ENCODE measurements at places on chromosomes 4 and X.
A peak's percentile ranks its signal among the peaks of the same experiment; 100 is the strongest.

- peak; percentile 7 for DNase-seq
These were observed 35.3 kb upstream of the DCX start for GRCh38 chrX:111447298-111447697.

GRCh38 chr4:47519239-47519883 lies 34.3 kb downstream of the ATP10D start:
- DNase-seq: no peak

DNA sequence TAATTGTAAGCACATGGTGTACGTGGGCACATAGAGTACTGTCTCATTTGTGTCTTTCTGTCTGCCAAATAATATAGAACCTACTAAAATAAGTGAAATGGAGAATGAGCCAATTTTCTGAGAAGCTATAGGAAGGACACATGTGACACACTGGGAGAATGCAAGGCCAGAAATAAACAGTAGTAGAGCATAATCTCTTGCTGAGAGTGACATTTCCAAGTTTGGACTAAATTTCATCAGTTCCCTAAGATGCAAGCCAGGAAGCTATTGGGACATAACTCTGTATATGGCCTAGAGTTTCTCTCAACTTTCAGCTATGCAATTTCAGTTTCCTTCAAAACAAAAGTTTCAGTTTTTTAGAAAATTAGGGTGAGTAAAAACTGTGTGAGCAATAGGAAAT lies 638.7 kb downstream of the PCDH18 start:
- DNase-seq: no peak

GRCh38 chr4:38889143-38889542 lies 21.5 kb downstream of the FAM114A1 start:
- no peak for DNase-seq

GRCh38 chrX:46294234-46294633 lies 251.0 kb downstream of the ZNF674 start:
- no peak for DNase-seq

- no peak for DNase-seq
These were observed 12.2 kb upstream of the AMOT start for GRCh38 chrX:112852851-112853250.

DNA sequence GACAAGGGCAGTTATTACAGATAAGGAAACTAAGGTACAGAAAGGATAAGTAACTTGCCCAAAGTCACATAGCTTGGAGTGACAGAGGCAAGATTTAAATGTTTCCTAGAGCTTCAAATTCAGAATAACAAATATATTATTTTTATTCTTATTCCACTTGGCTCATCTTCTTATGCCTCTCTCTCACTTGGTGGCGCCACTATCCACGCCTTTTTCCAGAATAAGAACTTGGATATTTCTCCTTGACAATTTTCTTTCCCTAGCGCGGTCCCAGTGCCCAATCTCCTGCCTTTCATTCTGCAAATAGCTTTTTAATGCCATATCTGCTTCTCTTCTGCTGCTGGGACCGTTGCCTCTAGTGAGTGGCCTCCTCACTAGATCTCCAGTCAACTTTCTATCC lies 78.5 kb downstream of the MSN start:
- no peak for DNase-seq

- DNase-seq: peak; percentile 50
These were observed at the start of gene BEX5 for GRCh38 chrX:102155806-102156179. BEX5 (minus strand) TSS chrX:102155977; CDS start chrX:102154265, 1,712 bp downstream.

DNA sequence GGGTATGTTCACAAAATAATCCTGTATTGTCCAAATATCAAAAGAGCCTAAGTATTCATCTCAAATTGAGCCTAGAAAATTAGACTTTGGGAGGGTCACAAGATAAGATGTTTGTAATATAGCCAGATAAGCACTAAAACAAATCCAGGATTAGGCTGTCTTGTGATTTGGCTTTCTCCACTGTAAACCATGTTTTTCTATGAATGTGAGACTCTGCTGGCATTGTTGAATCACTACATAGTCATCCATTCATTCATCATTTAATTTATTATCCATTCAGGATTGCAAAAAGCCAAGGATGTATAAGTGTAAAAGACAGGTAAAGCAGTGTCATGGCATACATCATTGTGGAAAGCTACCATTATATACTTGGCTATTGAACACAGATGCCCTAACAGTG lies 148.0 kb downstream of the GRID2 start:
- DNase-seq: no peak

- no peak for DNase-seq
These were observed 9.2 kb downstream of the NKX3-2 start for GRCh38 chr4:13535118-13535517.

- DNase-seq: no peak
These were observed 68.2 kb downstream of the HHIP start for GRCh38 chr4:144714166-144714565.

GRCh38 chr4:17098996-17099395 lies 200.6 kb upstream of the LDB2 start:
- no peak for DNase-seq

DNA sequence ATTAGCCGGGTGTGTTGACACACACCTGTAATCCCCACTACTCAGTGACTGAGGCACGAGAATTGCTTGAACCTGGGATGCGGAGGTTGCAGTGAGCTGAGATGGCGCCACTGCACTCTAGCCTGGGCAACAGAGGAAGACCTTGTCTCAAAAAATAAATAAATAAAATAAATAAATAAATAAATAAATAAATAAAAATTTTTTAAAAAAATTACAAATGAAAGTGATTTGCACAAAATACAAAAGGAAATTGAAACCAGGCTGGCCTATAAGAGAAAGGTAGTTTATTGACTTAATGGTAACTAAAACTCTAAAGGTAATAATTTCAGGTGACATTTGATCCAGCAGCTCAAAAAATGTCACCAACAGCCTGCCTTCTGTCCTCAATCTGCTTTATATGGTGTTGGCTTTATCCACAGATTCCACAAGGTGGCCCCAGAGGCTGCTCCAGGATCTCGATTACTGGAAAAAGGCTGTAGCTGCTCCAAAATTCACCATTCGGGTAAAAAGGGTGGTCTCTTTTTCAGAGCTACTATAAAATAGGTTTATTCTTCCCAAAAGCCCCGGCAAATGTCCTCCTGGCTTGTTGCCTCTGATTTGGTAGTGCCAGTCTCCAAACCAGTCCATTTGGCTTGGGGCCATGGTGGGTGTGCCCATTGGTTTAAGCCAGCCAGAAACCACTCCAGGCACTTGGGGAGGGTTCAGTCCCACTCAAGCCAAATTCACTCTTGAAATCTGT lies 61.4 kb upstream of the TRIM2 start:
- DNase-seq: peak; percentile 27

DNA sequence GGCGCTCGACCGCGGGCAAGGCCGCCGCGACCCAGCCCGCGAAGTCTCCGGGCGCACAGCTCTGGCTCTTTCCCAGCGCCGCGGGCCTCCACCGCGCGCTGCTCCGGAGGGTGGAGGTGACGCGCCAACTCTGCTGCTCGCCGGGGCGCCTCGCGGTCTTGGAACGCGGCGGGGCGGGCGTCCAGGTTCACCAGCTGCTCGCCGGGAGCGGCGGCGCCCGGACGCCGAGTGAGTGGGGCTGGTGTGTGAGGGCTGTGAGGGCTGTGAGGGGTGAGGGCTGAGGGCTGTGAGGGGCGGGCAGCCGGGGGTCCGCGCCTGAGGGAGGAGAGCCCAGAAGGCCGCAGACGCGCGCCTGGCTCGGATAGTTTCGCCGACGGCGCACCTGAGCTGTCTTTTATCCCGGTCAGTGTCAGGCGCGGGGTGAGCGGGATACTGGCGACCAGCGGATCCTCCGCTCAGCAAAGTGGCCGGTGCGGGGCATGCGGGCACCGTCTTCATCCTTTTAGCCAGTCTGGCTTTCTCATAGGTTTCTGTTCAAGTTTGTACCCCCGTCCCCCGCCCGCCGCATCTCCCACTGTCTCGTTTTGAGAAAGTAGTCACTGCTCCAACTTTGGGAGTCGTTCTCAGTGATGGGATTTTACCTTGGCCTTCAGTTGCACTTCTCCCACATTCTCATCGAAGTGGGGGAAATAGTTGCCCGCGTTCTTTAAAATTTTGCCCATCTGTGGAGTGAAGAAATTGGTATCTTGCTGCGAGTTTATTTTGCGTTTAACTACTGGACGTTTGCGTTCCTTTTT lies 586 bp downstream of the HERC5 start:
- peak; percentile 14 for DNase-seq

GRCh38 chr4:47075919-47076318 lies 44.6 kb downstream of the GABRB1 start:
- DNase-seq: no peak

GRCh38 chr4:178963446-178964045 lies 1521.3 kb upstream of the AGA start:
- DNase-seq: no peak

DNA sequence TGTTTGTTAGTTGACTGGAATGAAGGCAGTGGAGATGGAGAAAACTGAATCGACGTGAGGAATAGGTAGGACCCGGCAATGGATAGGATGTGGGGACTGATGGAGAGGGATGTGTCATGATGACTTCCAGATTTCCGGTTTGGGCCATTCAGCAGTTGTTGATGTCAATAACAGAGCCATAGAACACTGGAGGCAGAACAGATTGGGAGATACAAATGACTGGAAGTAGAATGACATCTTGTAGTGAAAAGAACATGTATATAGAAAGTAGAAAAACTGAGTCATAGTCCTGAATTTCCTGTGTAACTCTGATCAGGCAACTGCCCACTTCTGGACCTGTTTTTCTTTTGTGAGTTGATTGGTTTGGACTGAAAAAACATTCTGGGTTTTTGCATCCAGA lies 24.5 kb downstream of the CETN2 start:
- no peak for DNase-seq

- no peak for DNase-seq
These were observed 10.5 kb downstream of the MSX1 start for GRCh38 chr4:4869731-4870571.

GRCh38 chr4:124973716-124974115 lies 261.2 kb upstream of the ANKRD50 start:
- DNase-seq: no peak

- no peak for DNase-seq
These were observed 321.7 kb downstream of the ANKRD50 start for GRCh38 chr4:124390861-124391260.

GRCh38 chr4:127479031-127479622 lies 153.6 kb upstream of the INTU start:
- DNase-seq: no peak

- no peak for DNase-seq
These were observed 233.2 kb downstream of the EPHA5 start for GRCh38 chr4:65437102-65437501.

DNA sequence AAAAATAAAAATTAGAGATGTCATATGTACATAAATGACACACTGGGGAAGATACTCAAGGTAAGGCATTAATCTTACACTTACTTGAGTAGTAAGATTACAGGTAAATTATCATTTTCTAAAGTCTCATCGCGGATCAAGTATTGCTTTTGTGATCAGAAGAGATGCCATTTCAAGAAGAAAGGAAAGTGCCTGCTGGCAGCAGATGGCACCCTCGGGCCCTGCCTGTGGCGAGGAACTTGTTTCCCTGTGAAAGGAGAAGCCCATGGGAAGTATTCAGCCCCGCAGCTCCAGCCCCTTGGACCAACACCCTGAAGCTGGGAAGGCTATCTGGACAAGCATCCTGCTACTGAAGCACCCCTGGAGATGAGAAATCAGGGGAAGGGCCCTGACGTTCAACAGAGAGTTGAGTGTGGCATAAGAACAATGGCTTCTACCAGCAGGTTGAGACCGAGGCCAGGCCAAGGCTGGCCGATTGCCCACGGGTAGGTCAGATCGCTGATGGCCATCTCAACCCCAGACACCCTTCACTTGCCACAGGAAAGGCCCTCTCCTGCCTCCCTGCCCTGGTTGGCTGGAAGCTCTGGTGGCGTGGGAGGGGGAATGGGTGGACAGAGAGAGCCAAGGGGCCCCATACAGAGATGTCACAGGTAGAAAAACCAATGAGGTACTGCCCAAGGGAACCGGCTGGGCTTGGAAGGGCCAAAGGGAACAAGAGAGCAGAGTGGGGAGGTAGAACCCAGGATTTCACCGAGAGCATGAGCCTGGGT lies 18.8 kb upstream of the MXD4 start:
- no peak for DNase-seq

GRCh38 chrX:121823406-121823805 lies 776.0 kb downstream of the GLUD2 start:
- DNase-seq: no peak

GRCh38 chr4:83189631-83190136 lies 75.2 kb upstream of the PLAC8 start:
- no peak for DNase-seq

DNA sequence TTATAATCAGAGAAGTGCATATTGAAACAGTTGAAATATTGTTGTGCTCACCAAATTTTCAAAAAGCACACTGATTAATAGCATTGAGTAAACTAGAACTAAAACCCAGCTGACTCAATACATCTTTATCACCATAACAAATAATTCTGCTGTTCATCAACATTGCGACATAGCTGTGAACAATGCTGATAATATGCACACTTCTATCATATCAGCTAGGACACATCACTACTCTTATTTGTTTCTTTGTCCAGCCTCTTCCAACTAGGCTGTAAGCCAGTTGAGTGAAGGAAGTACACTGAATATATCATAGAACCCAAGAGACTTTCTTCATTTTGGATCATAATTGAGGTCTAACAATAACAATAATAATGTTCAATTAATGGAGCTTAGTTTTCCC lies 349.7 kb downstream of the IQCM start:
- no peak for DNase-seq

DNA sequence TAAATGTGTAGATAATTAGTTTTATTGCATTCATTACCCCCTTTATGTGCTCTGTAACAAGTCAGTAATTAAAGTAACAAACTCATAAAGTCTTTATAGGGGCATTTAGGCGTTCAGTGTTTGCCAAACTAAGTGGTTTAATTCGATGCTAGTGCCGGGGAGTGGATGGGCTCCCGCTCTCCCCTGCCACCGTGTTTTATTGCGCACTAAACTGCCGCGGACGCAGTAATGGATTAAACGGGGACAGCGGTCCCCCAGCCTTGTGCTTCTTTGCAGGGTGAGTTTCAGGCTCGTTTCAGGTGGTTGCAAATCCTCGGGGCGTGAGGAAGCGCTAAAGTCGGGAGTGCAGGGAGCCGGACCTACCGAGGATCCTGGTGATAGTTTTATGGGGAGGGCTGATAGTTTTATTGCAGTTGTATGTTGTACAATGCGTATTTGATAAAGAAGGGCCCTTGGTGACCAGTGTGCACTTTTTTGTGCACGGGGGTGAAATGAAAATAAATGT lies 1.6 kb upstream of the PHOX2B start:
- no peak for DNase-seq

- no peak for DNase-seq
These were observed 552 bp downstream of the ADH5 start for GRCh38 chr4:99088023-99088449.

DNA sequence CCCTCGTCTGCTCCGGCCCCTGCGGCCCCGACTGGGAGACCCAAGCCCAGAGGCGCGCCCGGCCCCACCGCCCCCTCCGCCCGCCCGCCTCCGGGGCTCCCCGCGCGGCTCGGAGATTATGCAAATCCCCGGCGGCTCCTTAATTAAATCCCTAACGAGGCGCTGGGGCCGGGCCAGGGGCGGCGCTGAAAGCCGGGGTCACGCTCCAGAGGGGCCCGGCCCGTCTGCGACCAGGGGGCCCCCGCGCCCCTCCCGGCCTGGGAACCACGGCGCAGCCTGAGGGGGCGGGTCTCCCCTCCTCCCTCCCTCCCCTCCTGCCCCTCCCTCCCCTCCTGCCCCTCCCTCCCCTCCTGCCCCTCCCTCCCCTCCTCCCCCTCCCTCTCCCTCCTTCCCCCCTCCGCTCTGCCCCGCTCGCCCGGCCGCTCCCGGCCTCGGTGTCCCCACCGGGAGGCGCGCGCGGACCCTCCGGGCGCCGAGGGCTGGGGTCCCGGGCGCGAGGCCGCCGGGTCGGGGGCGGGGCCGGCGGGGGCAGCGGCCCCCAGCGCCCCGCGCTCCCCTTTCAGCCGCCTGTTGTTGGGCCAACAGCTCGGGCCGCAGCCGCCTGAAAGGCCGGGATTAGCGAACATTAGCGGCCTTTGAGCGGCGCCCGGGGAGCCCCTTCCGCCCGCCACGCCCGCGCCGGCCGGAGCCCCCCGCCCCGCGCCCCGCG lies 25.9 kb upstream of the FGFR3 start:
- DNase-seq: no peak

All from T-helper 1 cell (primary cell).